Hippocampal formation (tissue), 2 donors: ENCODE measurements at places on chromosomes 12 and 14.

- no peak for DNase-seq
Observed at GRCh38 chr12:110546339-110546738, 36.8 kb downstream of the PPTC7 start.

DNA sequence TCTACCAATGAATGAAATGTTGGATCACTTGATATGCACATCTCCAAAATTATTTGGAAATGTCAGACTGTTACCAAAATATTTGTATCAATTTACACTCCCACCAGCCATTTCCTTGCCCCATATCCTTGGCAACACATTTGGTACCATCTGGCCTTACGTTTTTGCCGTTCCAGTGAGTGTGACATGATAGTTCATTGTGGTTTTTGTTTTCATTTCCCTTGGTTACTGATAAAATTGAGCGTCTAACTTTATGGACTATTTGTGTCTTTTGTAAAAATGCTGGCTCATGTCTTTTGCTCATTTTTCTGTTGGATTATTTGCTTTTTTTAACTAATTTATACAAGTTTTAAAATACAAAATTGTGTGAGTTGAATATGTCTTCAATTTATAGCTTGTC, 11.0 kb downstream of the KLHDC1 start:
- no peak for DNase-seq

DNA sequence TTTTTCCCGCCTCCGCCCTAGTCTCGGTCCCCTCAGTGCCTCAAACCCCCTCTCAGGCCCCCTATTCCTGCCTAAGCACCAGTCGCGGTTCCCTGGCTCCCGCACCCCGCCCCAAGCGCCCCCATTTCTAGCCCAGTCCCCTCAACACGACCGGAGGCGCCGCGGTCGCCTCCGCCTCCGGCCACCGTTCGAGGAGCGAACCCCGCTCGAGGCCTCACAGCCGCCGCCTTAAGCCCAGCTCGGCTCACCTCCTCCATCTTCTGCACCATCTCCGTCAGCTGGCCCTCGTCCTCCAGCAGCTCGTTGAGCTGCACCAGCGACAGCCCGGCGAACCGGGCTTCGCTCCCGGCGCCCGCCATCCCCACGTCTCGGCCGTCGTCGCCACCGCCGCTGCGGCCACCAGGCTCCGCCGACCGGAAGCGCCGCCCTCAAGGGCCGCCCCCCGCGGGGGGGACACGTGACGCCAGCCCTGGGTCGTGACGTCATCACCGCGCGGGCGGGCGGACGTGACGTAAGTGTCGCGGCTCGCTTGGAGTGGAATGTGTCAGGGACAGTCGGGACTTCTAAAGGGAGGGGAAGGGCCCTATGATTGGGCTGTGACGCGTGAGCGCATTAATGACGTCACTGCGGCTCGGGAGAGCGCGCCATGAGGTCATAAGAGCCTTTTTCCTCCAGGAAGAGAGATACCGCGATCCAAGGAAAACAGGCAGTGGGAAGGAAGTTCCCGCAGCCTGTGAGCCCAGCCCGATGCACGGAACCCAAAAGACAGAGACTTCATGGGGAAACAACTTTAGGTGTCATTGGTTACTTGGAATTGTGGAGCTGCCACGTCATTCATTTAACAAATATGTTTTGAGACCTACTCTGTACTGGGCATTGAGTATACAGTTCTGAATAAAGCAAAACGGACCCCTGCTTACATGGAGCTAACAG, at the start of gene VPS37B:
Gene VPS37B (minus strand): TSS at position 421 of the 933 bp plus-strand sequence. CDS start 62 bp downstream, at position 359.
- no peak for DNase-seq

- no peak for DNase-seq
Observed at GRCh38 chr14:104601786-104602185, 2.8 kb downstream of the TMEM179 start.

DNA sequence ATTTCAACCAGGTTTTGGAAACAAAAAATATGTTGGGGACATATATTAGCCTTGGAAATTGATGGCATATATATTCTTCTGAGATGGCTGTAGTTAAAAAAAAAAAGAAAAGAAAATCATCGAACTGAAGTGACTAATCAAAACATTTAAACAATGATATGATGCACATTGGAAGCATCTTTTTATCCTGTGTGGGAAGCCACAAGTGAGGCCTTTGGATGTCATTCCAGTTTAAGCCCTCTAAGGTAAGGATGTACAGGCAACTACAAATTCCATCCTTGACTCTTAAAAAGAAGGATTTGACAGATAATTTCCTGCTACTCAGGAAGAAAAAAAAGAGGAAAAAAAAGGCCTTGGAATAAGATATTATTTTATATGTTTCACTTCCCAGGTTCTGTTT, 9.6 kb upstream of the PTPRB start:
- DNase-seq = no peak

- no peak for DNase-seq
Observed at GRCh38 chr12:84355561-84355960, 557.0 kb downstream of the SLC6A15 start.

GRCh38 chr14:74309125-74310022, 6.6 kb upstream of the ABCD4 start:
- no peak for DNase-seq

- DNase-seq = peak; percentile 20
Observed at GRCh38 chr12:111126331-111126730, 206.0 kb upstream of the MYL2 start.

GRCh38 chr12:125634813-125635212, 569.6 kb downstream of the AACS start:
- DNase-seq = no peak

DNA sequence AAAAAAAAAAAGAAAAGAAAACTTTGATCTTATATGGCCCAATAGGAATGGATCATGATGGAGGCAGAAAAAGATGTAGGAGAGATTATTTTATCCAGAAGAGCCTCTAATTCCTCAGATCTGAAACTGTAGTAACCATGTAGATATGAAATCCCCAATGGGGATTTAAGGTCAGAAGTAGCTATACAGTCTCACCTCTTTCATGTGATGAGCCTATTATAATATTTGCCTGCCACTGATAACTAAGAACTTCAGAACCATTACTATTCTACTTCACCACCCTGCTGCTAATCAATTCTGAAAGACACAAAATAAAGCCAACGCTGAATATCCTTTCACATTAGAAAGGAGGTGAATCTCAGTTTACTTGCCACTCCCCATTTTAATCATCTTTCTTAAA, 29.3 kb downstream of the BAZ1A start:
- DNase-seq = no peak

- no peak for DNase-seq
Observed at GRCh38 chr12:92385296-92385695, 239.7 kb upstream of the BTG1 start.

DNA sequence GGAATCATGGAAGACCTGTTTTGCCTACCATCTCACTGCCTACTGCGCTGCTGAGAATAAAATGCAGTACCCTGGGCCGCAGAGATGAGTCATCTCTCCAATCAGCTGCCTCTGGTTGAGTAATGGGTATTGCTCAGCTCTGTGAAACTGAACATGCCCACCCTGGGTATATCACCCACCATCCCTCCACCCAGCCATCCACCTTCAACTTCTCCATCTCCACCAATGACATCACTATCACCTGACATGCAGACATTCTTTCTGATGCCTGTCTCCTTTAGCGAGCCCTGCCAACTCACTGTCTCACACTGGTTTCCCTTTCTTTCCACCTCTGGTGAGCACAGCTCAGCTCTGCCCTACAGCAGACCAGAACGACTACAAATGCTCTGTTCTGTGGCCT, 33.6 kb downstream of the E2F7 start:
- DNase-seq = no peak

DNA sequence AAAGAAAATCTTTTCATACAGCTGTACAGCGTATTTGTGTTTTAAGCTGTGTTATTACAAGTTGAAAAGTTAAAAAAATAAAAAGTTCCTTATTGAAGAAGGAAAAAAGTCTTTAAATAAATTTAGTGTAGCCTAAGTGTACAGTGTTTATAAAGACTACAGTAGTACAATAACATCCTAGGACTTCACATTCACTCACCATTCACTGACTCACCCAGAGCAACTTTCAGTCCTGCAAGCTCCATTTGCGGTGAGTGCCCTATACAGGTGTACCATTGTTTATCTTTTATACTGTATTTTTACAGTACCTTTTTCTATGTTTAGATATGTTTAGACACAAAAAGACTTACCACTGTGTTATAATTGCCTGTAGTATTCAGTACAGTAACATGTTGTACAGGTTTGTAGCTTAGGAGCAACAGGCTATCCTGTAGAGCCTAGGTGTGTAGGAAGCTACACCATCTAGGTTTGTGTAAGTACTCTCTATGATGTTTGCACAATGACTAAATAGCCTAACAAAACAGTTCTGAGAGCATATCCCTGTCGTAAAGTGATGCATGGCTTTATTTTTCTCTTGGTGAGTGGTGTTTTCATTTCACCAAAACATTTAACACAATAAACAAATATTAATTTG, 275.2 kb downstream of the DACT1 start:
- DNase-seq = no peak

GRCh38 chr12:94686834-94687628, 36.7 kb upstream of the TMCC3 start:
- no peak for DNase-seq

- no peak for DNase-seq
Observed at GRCh38 chr14:100293497-100294212, 12.6 kb downstream of the SLC25A29 start.

DNA sequence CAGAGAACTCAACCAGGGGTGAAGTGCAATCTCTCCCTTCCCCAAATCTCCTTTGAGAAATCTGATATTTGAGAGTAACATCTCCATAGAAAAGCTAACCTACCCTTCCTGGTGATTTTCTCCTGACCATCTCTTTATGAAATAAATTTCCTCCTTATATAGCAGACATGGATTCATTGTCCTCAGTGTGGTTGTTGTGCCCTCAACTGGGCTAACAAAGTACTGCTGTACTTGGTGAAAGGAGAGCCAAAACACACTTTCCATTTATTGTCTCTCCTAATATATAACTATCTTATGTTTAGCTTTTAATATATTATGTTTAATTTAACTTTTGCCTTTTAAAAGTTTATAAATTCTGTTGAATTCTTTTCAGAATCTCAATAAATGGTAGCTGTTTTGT, 65.1 kb upstream of the SLCO1B1 start:
- no peak for DNase-seq

GRCh38 chr14:71049435-71050133, 142.3 kb downstream of the PCNX1 start:
- no peak for DNase-seq

GRCh38 chr14:36066636-36067035, 109.9 kb downstream of the PTCSC3 start:
- no peak for DNase-seq

- no peak for DNase-seq
Observed at GRCh38 chr14:39467889-39468524, 35.8 kb upstream of the FBXO33 start.

DNA sequence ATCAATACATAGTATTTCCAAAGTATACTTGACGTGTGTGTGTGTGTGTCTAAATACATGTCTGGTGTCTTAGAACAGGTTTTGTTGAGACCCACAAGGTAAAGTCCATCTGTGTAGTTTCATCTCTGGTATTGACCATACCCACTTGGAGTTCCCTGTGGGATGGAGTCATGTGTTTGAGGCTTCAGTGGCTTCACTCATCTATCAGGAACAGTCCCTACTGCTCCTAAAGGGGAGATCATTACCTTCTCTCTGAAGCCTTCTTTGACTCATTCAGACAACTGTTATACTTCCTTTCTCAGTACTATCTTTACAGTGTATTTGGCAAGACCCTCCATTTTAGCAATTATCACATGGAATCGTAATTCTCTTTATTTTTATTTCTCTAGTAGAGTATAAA, 14.2 kb downstream of the RAB21 start:
- DNase-seq = no peak

- no peak for DNase-seq
Observed at GRCh38 chr12:51409846-51410245, 14.8 kb upstream of the SLC4A8 start.

DNA sequence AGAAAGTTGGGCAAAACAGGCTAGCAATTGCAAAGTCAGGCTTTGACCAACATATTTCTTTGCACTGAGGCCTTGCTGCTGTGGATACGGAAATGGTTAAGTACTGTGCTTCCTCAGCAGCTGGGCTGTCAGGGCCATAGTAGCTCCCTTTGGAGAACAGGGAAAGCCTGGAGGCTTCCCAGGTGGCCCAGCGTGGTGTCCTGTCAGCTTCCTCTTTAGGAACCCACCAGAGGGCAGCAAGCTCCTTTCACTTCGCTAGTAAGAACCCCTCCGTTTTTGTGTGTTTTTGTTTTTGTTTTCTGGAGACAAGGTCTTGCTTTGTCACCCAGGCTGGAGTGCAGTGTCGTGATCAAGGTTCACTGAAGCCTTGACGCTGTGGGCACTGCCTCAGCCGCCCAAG, 1.7 kb upstream of the CFAP251 start:
- no peak for DNase-seq

DNA sequence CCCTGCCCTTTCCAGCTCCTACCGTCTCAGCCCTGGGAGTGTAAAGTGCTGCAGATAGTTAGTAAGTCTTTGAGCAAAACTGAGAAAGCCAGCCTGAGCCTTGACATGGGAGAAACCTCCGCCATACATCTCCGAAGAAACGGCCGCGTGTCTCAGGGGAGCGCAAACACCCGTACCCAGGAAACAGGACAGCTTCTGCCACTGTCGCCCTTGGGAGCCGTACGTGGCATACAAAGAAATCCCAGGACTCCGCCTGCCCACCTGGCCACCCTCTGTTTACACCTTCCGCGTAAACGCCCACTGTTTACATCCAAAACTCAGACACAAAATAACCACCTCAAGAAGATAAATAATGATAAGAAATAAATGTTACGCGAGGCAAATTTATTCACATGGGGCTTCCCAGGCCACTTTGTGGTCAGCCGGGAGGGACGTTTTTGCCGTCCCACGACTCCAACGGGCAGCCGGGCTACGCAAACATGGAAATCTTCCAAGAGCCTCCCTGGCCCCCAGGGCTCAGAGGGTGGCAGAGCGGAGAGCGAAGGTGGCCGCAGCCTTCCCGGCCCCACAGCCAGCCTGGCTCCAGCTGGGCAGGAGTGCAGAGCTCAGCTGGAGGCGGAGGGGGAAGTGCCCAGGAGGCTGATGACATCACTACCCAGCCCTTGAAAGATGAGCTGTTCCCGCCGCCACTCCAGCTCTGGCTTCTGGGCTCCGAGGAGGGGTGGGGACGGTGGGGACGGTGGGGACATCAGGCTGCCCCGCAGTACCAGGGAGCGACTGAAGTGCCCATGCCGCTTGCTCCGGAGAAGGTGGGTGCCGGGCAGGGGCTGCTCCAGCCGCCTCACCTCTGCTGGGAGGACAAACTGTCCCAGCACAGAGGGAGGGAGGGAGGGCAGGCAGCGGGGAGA, at the start of gene BDKRB2:
Gene BDKRB2 (plus strand): TSS at position 689 of the 908 bp plus-strand sequence. CDS start 32,269 bp downstream, outside the sequence.
- peak; percentile 35 for DNase-seq
